Stimulated activated CD8-positive, alpha-beta memory T cell treated with anti-CD3 and anti-CD28 coated beads, Interleukin-7, amount 100 ng/mL, for 1 hour (primary cell): ENCODE measurements at places on chromosomes 2 and 18.

DNA sequence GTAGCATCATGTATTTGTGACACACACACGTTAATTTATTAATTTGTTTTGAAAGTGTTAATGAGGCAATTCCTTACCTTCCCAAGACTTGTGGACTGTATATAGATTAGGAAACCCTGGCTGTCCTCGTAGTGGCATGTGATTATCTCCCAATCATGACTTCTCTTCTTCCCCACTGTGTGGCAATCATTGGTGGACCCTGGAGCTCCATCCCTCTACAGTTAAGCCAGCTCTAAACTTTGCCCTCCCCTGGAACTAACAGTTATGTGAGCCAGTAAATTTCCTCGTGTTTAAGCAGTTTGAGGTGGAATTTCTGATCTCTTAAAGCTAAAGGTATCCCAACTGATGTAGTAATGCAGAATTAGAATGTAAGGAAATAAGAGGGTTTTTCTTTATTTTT, 22.0 kb downstream of the GALNT1 start:
- DNase-seq: no peak

- DNase-seq: no peak
These were observed 1485.1 kb upstream of the TMEFF2 start for GRCh38 chr2:193679847-193680246.

DNA sequence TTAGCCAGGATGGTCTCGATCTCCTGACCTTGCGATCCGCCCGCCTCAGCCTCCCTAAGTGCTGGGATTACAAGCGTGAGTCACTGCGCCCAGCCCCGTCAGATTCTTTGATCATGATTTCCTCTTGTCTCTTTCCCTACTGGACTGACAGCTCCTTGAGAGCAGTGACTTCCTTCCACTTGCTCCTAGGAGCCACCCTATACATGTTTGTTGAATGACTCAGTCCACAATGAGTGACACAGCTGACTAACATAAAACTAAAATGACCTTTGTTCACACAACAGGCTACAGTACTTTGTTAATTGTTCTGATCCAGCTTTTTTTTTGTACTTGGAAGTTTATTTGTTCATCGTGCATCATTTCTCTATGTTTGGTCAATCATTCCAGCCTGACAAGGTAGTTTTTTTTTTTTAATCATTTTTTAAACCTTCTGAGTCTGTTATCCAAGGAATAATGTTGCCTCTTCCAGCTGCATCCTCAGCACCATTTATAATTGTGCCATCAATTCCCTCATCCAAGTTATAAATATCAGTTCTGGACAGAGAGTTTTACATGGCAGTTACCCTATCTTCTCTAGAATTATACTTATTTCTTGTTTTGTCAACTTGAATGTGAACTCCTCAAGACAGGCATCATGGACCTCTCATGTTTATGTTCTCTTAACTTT, 42.9 kb upstream of the TUBA3E start:
- DNase-seq: no peak

DNA sequence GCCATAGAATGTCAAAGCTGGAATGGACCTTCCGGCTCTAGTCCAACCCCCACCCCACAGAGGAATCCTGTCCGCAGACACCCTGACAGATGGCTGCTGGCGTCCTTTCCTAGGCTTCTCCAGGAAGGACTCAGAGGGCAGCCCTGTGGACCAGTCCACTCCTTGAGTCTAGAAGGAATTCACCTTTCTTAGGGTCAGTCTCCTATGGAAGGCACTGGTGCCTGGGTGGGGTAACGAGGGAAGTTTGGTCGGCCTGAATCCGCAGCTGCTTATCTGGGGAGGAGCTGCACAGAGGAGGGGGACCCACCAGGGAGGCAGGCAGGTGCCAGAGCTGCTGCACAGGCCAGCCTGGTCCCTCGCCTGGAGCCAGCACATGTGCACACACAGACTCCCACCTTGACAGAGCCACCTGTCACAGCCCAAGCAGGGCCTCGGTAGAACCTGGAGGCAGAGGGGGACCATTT, 2.5 kb downstream of the DNMT3A start:
- DNase-seq: no peak
